A549 treated with RU486 at 1 μM for 4 hours (cell line): ENCODE measurements at places on chromosomes 3 and 15. TPM values are rescaled to one million over a fixed set of nuclear protein-coding genes. Genes with fewer than 3 reads are reported as not detected.

Gene ADGRG7
- total RNA-seq, result not detected in 5 replicates

Gene LRRN1
- not detected in 5 replicates for total RNA-seq

Gene MAPKBP1
- total RNA-seq, result 3.1 to 5.3 TPM (median 3.8 TPM) in 5 replicates

Gene CLDN1
- total RNA-seq, result 15.7 to 34.1 TPM (median 28.5 TPM) in 5 replicates

Gene MYO5A
- 21.8 to 30.6 TPM (median 25.6 TPM) in 5 replicates for total RNA-seq

Gene XYLB
- 3.6 to 4.6 TPM (median 4.0 TPM) in 5 replicates for total RNA-seq

Gene PLA2G4E
- not detected in 5 replicates for total RNA-seq
